Omental fat pad (tissue), 4 donors: ENCODE measurements at places on chromosomes 16 and 17.
A peak's percentile ranks its signal among the peaks of the same experiment; 100 is the strongest.

DNA sequence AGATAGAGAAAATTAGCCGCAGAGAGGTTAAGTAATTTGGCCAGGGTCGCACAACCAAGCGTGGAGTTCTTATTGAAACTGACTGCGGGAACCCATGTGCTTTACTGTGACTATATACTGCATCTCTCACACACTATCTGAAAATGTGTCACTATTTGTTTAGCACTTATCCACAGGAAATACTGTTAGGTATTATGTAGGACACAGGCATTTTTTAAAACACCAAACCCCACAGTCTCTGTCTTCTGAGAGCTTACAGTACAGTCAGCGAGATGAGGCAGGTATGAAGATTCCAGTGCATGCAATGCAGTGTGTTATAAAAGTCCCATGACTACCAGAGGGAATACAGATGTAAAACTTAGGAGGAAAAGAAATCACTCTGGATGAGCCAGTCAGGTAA is 11.3 kb downstream of the RBL2 start:
- DNase-seq, result no peak

DNA sequence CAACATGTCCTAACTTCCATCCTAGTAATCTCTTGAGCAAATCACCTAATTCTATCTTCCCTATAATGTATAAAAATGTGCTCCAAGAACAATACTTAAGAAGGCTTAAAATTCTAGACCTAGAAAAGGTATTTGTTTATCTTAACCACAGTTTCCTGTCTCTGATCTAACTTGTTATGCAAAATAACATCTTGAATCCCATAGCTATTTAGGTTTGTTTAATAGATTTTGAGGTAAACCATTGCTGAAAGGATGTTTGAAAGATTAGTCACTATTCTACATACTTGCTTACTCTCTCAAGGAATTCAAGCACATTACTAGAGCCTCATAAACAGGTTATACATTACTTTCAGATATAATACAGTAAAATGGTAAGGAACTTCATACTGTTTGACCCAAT is 13.0 kb downstream of the CA10 start:
- no peak for DNase-seq

- no peak for DNase-seq
Measured at GRCh38 chr16:81729451-81729850, 49.6 kb upstream of the PLCG2 start.

GRCh38 chr17:71383091-71383490 is 737.7 kb upstream of the SOX9 start:
- DNase-seq, result no peak

- DNase-seq, result no peak
Measured at GRCh38 chr16:9953908-9954570, 228.2 kb downstream of the GRIN2A start.

GRCh38 chr17:79741751-79742588 is 11.2 kb downstream of the ENPP7 start:
- peak; percentile 68 for DNase-seq

DNA sequence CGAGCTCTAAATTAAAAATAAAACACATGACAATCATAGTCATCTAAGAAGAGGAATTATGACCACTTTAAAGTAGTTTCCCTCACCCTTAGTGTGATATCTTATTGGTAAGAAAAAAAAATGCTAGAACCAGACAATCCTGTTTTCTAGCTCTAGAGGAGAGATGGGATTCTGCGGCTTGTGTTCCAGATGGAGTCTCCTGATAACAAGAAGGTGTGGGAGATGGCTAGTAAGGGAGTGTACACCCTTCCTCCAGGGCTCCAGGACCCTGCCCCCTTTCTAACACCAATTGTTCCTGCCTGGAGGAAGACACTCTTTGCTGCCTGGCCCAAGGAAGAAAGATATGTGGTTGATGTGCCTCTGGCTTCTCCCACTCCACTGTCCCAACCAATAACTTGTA is 68.8 kb upstream of the FBXO47 start:
- no peak for DNase-seq

DNA sequence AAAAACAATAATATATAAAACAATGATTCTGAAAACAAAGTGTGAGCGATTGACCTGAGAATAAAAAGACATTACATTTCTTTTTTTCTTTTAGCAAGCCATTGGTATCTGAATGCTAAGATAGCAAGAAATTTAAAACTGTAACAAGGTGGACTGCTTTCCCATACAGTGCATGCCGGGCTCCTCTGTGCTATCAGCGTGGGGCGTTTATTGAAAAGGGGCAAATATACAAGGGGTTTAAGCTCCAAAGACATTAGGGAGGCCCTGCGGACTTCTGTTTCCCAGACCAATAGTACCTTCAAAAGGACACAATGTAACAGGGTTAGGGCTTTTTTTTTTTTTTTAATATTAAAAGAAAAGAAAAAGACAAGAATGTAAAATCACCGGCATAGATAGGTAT is 261.3 kb downstream of the ZFHX3 start:
- DNase-seq, result no peak

DNA sequence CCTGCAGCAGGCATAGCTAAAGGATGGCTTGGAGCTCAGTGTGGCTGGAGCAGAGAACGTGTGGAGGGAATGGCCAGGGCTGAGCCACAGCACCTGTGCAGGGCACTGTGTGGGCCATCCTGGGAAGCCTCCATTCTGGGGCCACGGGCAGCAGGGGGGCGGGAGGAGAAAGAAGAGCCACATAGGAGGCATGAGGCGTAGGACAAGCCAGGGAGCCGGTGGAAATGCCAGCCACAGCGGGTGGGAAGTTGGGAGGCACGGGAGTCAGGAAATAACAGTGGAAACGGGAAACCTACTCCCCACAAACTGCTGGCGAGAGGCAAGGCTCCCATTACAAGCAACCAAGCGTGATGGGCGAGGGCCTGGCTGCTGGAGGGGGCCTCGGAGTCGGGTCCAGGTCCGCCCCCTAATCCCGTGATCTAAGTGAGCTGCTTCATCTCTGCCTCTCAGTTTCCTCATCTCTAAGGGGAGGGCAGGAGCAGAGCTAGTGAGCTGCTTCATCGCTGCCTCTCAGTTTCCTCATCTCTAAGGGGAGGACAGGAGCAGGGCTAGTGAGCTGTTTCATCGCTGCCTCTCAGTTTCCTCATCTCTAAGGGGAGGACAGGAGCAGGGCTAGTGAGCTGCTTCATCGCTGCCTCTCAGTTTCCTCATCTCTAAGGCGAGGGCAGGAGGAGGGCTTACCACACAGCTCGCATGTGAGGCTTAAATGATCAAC is 104.9 kb downstream of the ADCY9 start:
- no peak for DNase-seq

DNA sequence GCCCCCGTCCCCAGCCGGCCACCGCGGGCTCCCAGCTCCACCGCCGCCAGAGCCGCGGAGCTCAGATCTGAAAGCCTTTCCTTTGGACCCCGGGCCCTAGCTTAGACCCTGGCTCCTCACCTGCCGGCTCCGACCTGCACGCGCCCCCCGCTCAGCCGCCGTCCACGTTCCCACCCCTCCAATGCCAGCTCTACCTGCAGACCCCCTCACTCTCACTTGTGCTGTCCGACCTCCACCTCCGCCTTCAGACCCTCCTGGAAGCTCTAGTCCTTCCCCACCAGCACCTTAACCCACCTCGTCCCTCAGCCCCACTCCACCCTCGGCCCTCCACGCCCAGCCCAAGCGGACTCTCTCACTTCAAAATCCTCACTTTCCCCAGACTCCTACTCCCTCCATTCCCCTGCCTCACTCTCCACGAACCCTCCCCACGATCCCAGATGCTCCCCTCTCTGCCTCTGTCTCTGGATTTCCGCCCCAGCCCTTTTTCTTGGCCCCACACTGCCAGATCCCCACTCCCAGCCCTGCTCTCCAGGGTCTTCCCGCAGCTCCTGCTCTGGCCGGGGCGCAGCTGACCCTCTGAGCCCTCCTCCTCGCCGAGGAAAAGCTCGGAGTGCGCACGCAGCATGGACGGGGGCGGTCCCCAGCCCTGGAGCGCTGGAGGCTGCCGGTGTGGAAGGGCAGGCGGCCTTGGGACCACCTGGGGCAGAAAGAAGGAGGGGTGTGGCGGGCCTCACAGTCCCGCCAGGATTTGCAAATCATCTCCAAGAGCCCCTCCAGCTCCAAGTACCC is at the start of gene TMEM114:
Gene TMEM114 (minus strand): TSS at position 612 of the 789 bp plus-strand sequence. CDS start 673 bp downstream, outside the sequence.
- no peak for DNase-seq

GRCh38 chr16:87584271-87584670 is 18.0 kb upstream of the JPH3 start:
- no peak for DNase-seq

GRCh38 chr16:27154705-27155521 is 48.4 kb upstream of the KDM8 start:
- peak; percentile 46 for DNase-seq

- no peak for DNase-seq
Measured at GRCh38 chr16:52069866-52070265, 477.1 kb downstream of the TOX3 start.

GRCh38 chr16:83603723-83604570 is 203.8 kb upstream of the HSBP1 start:
- DNase-seq, result no peak

- peak; percentile 22 for DNase-seq
Measured at GRCh38 chr16:27237219-27238015, 31.2 kb downstream of the NSMCE1 start.

DNA sequence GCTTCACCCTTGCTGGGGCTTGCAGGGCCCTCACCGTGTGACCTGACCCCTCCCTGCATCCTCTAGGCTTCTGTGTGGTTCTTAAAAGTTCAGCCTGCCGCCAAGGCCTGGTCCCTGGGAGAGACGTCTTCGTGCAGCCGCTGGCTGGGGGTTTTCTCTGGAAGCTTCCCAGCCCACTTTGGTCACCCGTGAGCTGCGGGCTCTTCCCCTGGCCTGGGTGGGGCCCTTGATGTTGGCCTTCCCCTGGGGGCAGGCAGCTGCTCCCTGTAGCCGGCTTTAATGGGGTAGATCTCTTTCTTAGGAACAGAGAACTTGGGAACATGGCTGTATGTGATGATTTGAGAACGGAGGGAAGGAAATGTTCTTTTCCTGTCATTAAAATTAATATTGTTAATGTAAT is 32.7 kb downstream of the ZNF750 start:
- DNase-seq, result no peak

DNA sequence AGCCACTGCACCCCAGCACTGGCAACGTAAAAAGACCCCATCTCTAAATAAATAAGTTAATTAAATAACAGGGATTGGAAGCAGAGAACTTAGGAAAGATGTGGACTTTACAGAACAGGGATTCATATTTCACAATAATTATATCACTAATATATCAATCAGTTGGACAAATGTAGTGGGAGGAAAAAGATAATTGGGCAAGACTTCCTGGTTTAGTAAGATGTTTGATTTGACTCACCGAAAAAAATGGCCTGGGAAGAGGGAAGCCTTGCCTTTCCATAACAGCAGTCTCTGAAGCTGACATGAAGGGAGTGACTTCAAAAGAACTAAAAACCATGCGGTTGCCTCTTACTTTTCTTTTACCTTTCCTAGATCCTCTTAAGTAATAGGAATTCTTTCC is 15.2 kb upstream of the C17orf78 start:
- DNase-seq, result no peak
